Astrocyte (in vitro differentiated cells and primary cell): ENCODE measurements at places on chromosomes 5 and 9.

GRCh38 chr5:37316027-37316426 is 54.9 kb downstream of the NUP155 start:
- no peak for DNase-seq

GRCh38 chr5:119074419-119074818 is 3.5 kb downstream of the DMXL1 start:
- no peak for DNase-seq

DNA sequence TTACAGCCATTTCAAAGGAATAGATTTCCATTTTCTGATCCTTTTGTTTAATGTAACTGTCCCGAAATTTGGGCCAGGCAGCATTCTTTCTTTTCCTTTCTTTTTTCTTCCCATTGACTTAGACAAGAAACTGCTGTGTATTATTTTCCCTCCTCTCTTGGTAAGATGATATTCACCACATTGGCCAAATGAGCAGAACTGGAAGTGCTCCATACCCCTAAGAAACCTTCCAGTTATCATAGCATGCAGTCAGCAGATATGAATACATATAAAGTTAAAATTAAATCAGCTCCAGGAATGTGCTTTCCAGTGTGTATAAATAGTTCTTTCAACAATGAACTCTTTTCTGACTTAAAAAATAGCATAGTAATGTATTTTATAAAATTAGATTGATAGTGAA is 168.5 kb upstream of the GAS1 start:
- no peak for DNase-seq

DNA sequence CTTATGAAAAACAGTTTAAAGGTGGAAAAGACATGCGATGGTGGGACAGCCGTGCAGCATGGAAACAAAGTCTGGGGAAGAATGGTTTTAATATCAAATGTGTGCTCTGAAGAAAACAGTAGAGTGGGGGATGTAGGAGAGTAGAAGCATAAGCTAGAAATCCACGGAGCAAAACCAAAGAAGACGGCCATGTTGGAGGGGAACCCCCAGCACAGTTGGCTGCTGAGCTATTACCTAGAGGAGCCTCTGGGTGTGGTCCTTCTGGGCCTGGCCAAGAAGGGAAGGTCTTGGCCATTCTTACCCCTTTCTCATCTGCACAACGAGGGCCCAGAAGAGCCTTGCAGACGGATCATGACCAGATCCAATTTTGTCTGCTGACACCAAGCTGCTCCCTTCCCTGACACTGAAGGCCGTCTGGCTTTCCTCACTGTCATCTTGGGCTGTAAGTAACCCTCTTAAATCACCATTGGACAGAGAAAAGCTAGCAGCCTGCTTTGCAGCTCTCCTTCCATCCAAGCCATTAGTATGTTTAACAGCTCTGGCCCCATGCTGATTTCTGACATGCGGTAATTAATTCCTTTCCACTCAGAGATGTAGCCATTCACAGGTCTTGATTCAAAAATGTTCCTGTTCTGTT is 189.5 kb downstream of the SEC61B start:
- no peak for DNase-seq

GRCh38 chr9:111078391-111079038 is 40.2 kb upstream of the LPAR1 start:
- DNase-seq, result no peak

- DNase-seq, result peak; percentile 87
These were observed 19.4 kb downstream of the LHX2 start for GRCh38 chr9:124030969-124031451.

DNA sequence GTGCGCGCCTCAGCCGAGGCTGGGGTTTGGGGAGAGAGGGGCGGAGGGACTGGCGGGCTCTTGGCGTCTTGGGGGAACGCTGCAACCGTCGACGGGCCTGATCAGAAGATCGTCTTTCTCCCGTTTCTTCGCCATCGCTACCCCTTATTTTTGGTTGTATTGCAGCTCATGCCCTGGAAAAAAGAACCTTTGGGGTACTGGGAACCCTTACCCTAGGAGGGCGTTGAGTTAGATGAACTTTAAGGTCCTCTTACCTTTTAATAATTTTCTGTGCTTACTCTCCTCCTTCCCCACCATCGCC is 719 bp downstream of the PAIP2 start:
- DNase-seq, result no peak

DNA sequence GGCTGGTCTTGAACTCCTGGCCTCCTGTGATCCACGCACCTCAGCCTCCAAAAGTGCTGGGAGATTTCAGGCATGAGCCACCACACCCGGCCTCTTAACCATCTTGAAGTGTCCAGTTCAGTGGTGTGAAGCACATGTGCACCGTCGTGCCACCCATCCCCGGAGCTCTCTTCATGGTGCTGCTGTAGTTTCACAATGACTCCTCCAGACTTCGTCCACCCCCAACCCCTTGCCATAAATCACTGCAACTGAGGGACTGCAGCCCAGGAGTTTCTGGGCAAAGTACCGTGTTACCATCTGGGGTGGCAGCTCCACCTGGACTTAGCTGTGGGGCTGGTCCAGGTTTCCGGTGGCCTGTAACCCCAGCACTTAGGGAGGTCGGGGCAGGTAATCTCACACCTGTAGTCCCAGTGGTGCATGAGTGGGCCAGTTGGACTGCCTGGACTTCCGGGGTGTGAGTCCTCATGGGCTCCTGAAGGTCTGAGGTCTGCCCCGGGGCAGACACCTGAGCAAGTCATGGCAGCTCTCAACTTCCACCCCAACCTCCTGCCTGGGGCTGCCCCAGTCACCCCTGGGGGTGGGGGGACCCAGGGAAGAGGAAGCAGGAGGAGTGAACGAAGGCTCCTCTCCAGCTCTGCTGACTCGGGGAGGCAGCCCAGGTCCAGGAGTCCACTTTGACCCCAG is 6.6 kb upstream of the N4BP3 start:
- DNase-seq, result no peak

- peak; percentile 74 for DNase-seq
These were observed 626.5 kb upstream of the ZNF608 start for GRCh38 chr5:125372694-125373631.

DNA sequence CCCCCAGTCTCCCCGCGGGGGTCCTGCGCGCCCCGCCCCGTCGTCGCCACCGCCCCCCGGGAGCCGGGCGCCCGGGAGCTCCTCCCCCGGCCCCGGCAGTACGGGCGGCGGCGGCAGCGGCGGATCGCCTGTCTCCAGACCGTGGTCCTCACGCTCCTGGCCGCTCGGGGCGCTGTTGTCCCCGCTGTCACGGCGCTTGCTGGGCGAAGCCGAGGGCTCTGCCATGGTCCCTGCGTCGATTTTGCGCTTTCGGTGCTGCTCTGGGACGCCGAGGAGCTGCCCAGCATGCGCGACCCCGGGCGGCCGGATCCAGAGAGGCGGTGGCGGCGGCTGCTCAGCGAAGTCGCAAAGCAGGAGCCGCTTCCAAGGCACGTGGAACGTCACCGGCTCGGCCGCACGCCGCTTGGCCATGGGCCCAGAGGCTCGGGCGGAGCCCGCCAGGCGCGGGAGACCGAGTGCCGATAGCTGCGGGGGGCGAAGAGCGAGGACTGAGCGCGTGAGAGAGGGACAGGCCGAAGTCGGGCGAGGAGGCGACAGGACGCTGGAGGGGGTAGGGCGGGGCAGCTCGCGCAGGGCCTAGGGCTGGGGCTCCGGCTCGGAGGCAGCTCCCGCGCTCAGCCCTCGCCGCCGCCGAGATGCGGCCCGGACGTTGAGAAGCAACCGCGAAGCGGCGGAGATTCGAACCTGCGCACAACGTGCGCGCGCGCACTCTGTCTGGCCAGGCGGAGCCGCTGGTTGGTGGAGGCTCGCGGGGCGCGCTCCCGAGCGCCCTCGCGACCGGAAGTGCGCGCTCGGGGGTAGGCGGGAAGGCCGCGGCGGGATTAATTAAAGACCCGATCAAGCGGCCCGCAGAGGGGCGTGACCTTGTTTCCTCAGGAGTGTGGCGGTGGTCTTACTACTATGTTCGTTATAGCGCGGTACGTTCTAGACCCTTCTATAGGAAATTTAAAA is at the start of gene C9orf40:
C9orf40 (minus strand) TSS at position 712 of the 951 bp plus-strand sequence; CDS start at position 411, 301 bp downstream.
- peak; percentile 67 for DNase-seq

- no peak for DNase-seq
These were observed 42.9 kb downstream of the RIC1 start for GRCh38 chr9:5671711-5672353.
